ENCODE measurements at places on chromosomes 12 and 14. TPM values are rescaled to one million over a fixed set of nuclear protein-coding genes. Genes with fewer than 3 reads are reported as not detected.

GRCh38 chr12:69123919-69124638 is 115.3 kb upstream of the CPSF6 start:
- DNase-seq, result no peak

Gene WNT5B
- 0.20 TPM for total RNA-seq

GRCh38 chr14:98754343-98755020 is 517.5 kb downstream of the BCL11B start:
- DNase-seq, result no peak

DNA sequence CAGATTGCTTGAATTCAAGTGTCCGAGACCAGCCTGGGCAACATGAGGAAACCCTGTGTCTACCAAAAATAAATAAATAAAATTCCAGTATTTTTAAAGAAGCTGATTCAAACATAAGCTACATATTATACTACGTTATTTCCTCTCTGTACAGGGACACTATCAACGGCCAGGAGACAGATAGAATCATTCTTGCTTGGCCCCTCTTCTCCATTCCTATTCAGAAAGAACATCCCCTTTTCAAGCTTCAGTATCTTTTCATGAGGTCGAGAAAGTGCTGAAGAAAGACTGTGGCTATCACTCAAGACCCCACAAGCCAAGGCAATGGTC is 314 bp upstream of the DHRS7 start:
- DNase-seq, result no peak

- DNase-seq, result no peak
Observed at GRCh38 chr14:24915958-24916595, 133.9 kb downstream of the STXBP6 start.

DNA sequence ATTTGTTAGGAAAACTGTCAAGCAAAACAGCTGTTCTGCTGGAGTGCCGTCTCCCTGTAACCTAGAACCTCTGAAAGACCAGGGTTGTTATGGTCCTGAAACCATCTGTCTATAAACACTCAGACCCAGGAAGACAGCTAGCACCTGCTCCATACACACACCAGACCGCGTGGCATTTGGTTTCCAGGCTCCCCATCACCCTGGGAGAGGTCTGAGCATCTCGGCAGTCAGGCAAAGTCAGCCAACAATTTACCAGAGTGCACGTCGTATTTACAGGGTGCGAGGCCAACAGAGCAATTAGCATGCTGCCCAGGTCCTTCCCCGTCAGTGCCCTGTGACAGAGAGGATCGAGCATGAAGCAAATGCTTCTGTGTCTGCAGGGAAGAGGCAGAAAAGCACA is 272.5 kb downstream of the SLC15A4 start:
- DNase-seq, result no peak

GRCh38 chr14:44945264-44945663 is 16.5 kb downstream of the KLHL28 start:
- no peak for DNase-seq

Gene CNTN1
- total RNA-seq, result not detected

Gene LRTM2
- not detected for total RNA-seq

DNA sequence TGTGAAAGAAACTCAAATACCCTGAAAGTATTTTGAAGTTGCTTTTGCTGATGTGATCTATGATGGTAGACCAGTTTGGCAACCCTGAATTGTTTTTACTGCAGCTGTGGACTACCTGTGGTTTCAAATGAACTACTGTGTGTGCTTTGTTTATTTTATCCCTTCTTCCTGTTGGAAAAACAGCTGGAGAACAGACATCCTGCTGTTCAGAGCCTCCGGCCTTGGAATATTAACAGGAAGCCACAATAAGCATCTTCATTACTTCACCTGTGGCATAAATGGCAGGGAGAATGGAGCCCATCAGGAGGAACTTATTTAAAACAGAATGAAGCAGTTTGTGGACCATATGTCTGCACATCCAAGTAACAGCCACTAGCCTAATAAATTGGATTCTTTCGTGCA is 104.8 kb downstream of the DUSP6 start:
- DNase-seq, result no peak

- DNase-seq, result no peak
Observed at GRCh38 chr12:110704750-110705149, 15.8 kb upstream of the HVCN1 start.

DNA sequence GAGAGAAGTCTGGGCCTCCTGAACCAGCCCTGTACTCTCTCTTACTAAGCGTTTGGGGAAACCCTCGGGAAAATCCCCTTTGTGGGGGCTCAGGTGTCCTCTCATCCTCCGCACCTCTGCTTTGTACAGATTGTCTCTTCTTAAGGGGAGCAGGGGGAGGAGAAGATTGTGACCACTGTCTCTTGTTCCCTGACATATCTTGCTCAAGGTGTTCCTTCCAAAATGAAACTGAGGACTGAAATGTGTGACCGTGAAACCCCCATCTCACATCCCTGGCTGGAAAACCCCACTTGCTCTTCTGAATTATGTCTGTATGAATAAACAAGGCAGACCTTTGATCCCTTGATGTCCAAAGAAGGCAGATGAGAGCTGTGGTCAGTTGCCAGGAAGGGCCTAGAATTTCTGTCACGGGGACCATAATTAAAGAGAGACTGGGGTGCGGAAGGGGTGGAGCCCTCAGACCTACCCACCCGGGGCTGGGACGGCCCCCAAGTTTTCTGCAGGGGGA is 369.8 kb downstream of the AACS start:
- no peak for DNase-seq

Gene PLEKHG7
- total RNA-seq, result not detected

- no peak for DNase-seq
Observed at GRCh38 chr12:103813426-103813825, 27.6 kb downstream of the NT5DC3 start.

Gene IGF1
- 0.44 TPM for total RNA-seq

- no peak for DNase-seq
Observed at GRCh38 chr14:64926398-64926995, 12.2 kb downstream of the CHURC1 start.

DNA sequence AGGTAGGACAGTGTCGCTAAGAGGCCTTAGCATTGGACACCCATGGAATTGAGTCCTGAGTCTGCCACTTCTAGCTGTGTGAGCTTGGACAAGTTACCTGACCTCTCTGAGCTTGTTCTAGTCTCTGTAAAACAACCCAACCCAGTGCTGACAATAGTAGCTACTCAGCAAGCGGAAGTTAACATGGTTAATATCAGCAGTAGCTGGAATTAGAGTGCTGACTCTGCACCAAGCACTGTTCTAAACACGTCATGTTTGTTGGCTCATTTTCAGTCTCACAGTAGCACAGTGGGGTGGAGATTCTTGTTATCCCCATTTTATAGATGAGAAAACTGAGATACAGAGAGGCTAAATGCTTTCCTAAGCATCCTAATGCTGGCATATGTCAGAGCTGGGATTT is 47.5 kb upstream of the RIN3 start:
- DNase-seq, result peak; percentile 31

DNA sequence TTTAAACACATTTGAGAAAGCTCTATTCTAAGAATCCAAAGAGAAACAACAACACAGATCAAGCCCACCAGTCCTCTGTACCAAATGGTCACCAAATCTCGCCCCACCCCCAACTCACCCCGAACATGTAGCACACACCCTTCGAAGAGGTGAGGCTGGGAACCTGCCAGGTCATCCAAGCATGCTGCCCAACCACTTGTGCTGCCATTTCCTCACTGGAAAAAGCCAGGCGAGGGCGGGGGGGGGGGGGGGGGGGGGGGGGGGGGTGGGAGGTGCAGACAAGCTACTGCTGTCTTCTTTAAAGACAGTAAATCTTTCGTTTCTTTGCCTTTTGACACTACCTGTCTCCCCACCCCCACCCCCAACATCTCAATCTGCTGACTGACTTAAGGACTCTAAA is 59.9 kb downstream of the SETD3 start:
- DNase-seq, result no peak

- DNase-seq, result no peak
Observed at GRCh38 chr12:91974541-91975085, 171.0 kb downstream of the BTG1 start.

- no peak for DNase-seq
Observed at GRCh38 chr12:74906224-74906623, 303.4 kb downstream of the KCNC2 start.

Gene SERPINA5
- total RNA-seq, result under 0.01 TPM

DNA sequence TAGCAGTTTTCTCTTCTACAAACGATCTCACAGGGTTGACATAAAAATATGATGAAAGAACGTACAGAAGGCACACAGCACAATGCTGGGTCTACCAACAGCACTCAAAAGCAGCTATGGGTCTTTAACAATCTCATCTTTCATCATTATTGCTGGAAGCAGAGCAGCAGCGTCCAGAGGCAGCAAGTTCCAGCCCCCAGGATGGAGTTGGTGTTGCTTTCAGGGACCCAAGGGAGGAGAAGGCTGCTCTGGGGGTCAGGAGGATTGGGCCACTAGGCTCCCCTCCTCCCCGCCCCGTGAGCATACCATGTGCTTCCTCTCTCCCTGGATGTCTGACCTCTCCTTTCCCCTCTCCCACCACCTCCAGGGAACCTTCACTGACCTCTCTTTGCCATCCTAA is 13.3 kb downstream of the KCTD10 start:
- peak; percentile 19 for DNase-seq

DNA sequence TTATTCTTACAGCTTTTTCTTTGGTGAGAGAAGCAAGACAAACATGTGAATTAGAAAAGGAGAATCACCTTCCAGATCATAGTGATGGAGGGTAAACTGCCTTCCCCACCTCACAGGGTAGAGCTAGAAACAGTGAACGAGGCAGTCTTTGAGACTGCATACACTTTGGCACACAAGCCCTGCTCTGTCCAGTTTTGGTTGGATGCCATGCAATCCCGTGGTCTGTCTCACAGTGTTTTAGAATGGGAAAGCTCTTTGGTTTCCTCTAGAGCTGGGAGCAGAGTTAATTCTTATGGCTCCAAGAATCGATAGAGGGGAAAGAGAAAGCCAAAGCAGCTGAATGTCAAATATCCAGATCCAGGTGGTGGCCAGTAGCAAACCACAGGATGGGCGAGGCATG is 21.9 kb downstream of the TDP1 start:
- no peak for DNase-seq

- DNase-seq, result peak; percentile 88
Observed at GRCh38 chr12:32535288-32535999, 136.1 kb downstream of the FGD4 start.

DNA sequence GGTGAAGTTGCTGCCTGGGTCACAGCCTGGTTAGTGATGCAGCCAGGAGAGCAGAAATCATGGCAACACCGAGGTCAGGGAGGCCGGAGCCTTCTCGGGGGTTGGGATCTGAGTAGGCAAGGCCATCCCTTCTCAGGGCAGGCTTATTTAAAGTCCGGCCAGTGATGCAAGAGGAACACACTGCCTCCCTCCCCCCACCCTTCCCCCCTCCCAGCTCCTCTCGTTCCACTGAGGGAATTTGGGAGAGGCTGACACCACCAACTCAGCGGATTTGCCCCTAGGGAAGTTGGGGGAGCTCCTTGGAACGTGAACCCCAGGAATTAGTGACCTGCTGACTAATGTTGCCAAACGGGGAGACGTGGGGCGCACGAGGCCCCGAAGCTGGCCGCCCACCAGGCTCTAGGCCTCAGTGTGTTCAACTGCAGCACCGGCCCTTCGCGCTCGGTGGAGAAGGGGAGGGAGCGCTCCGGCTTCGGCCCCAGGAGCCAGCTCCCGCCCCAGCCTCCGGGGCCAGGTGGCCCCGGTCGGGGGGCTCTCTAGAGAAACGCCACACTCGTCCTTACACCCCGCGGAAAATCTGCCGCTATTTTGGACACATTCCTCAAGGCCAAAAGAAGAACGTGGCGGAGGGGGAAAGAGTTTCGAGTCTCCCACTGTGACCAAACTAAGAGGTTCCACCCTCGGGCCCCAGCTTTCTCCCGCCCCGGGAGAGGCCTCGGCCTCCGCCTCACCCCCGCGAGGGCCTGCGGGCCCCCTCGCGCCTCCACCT is 1.6 kb downstream of the CTDSP2 start:
- DNase-seq, result peak; percentile 51

- DNase-seq, result no peak
Observed at GRCh38 chr14:71204768-71205167, 297.5 kb downstream of the PCNX1 start.

DNA sequence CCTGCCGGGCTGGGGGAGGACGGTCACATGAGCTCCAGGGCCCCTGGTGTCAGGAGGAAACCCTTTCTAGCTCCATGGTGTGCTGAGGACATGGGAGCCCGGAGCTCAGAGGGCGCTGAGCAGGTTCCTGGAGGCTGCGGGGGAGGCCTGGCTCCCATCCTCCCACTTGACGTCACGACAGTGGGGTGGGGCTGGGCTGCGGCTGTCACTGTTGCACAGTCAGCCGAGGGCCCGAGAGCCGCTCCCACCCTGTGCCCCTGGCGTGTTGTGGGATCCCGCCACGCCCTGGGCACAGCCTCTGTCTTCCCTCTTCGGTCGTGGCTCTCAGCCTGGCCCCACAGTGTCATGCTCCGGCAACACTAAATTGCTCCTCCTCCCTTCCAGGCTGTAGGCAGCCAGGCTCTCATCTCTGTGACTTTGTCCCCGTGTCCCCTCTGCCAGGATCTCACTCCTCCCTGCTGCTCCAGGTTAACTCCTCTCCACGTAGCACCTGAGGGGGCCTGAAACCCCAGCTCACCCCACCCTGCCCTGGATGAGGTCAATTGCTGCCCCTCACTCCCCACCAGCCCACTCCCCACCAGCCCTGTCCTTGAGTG is 33.0 kb downstream of the BEGAIN start:
- DNase-seq, result peak; percentile 18

GRCh38 chr14:73712540-73713180 is 1.5 kb downstream of the PNMA1 start:
- peak; percentile 25 for DNase-seq

GRCh38 chr12:100145643-100146042 is 3.0 kb upstream of the BLTP3B start:
- DNase-seq, result no peak

DNA sequence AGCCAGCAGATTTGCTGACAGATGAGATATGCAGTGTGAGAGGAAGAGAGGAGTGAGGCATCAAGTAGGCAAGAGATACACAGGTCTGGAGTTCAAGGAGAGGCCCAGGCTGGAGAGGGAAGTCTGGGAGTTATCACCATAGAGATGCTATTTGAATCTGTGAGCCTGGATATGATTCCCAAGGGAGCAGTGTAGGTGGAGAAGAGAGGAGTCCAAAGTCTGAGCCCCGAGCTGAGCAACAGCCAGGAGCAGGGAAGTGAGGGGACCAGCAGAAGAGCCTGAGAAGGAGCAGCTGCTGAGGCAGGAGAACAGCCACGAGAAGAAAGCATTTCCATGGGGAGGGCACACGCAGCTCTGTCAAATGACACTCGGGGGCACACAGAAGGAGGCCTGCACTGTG is 20.2 kb upstream of the NXPH4 start:
- DNase-seq, result no peak

DNA sequence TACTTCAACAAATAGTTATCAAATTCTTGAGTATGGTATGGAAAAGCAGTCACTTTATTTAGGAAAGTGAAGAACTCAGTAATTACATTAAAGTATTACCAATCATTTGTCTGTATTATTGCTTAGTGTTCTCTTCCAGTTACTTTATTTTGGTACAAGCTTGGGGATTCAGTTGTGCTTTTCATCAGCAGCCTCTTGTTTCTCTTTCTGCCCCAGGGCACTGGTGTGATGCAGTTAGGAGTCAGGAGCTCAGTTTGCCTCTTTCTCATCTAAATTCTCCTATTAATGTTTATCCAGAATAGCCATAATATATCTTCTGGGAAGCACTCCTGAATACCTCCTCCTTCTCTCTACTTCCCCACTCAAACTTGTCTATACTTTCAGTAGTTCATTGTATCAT is 25.7 kb downstream of the PMCH start:
- DNase-seq, result no peak

Gene ADAM21
- total RNA-seq, result under 0.01 TPM
